ENCODE measurements at places on chromosomes 11 and 22.

DNA sequence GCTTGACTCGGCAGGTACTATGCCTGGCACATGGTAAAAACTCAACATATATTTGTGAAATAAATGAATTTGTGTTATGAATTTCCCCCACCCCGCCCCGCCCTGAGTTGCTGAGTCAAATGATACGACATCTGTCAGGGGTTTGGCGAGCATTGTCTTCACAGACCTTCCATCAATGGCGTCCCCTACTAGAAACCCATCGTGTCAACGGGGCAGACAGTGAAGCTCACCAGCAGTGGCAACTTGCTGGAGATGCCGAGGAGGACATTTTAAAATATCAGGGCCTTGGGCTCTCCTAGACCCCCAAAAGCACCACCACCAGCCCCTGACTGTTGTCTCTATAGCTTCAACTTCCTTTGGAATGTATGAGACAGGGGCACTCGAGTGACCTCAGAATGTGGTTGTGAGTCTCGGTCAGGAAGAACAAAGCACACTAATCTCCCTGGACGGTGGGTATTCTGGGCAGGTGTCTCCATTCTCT is 761 bp upstream of the NXF1 start:
- DNase-seq, result no peak

- DNase-seq, result no peak
These were observed at the start of gene CD3G for GRCh38 chr11:118343981-118344515. Gene CD3G (plus strand): TSS chr11:118344344. CDS start chr11:118344424, 80 bp downstream.

DNA sequence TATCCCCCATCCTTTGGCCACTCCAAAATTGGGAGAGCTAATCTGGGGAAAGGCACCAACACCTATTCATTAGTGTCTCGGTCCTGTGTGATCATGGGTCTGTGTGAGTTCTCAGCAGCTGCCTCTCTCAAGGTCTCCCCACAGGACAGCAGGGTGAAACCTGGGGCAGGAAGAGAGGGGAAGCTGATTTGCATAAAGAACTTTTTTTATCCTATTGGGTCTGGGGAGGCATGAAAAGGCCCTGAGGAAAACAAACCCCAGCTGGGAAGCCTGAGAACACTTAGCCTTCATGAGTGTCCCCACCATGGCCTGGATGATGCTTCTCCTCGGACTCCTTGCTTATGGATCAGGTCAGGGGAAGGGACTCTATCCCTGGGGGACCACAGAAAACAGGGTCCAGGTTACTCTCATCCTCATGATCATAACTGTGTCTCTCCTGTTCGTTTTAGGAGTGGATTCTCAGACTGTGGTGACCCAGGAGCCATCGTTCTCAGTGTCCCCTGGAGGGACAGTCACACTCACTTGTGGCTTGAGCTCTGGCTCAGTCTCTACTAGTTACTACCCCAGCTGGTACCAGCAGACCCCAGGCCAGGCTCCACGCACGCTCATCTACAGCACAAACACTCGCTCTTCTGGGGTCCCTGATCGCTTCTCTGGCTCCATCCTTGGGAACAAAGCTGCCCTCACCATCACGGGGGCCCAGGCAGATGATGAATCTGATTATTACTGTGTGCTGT is 116.0 kb upstream of the TOP3B start:
- no peak for DNase-seq

DNA sequence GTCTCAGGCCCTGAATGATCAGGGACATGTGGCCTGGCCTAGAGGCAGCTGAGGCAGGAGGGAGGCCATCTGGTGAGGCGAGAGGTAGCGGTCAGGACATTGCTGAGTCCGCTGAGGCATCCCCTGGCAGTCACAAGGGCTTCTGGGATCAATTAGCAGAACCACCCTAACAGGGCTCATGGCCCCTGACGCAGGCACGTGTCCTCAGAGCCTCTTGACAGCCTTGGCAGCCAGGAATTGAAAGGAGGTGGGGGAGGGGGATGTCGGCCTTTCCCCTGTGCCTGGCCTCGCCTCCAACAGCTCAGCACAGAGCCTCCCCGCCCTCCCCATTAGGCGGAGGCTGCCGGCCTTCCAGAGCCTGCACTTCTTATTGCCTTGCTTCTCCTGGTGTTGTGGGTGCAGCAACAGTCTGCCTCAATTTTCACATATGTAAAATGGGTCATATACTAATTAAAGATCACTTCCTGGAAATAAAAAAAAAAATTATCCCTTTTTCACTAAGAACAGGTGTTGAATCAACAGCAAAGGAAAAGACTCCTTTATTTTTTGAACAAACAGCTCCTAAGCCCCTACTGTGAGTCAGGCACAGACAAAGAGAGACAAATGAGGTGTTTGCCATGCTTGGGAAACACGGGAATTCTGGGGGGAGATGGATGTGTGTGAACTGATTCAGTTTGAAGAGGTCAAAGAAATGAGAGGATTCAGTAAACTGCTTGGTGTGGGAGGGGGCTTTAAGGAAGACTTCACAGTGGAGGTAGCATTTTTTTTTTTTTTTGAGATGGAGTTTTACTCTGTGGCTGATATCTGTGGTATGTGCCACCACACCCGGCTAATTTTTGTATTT is 55.3 kb downstream of the NFAM1 start:
- peak; percentile 75 for DNase-seq

DNA sequence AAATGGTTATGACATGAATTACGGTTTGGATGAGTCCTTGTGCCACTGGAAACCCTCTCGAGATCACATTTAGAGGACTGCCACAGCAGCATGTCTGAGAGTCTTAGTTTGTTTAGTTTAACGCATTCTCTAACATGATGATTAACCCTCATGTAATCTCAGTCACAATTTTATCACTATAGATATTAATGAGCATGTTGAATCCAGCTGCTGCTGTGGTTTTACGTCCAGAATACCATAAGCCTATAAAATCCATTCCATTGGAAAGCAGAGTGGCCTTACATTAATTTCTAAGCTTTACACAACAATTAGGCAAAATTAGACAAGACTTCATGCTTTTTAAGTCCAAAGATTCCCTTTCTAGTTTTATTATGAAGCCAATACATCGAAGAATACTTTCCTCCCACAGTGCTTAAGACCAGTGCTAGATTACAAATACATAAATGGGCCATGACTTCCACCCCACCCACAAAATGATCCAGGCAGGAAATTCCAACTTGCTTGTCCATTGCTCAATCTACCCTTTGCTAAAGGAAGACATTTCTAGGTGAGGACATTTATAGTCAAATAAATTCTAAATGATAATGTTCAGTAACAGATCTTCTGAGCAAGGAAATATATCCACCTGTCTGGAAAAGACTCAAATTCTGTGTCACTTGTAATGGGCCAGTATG is 3.5 kb upstream of the ELMOD1 start:
- DNase-seq, result no peak

GRCh38 chr11:576811-577610 is 741 bp downstream of the PHRF1 start:
- no peak for DNase-seq

GRCh38 chr22:33854724-33855123 is 65.6 kb downstream of the LARGE1 start:
- DNase-seq, result no peak

DNA sequence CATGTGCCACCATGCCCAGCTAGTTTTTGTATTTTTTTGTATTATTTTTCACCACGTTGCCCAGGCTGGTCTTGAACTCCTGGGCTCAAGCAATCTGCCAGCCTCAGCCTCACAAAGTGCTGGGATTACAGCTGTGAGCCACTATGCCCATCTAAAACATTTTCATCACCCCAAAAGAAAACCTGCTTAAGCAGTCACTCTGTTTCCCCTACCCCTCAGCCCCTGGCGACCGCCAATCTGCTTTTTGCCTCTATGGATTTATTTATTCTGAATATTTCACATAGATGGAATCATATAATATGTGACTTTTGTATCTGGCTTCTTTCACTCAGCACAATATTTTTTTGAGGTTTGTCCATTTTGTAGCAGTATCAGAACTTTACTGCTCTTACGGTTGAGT is 18.6 kb upstream of the P2RY2 start:
- DNase-seq, result no peak

- DNase-seq, result peak; percentile 70
These were observed 239.9 kb upstream of the ZC3H12C start for GRCh38 chr11:109853156-109853776.

DNA sequence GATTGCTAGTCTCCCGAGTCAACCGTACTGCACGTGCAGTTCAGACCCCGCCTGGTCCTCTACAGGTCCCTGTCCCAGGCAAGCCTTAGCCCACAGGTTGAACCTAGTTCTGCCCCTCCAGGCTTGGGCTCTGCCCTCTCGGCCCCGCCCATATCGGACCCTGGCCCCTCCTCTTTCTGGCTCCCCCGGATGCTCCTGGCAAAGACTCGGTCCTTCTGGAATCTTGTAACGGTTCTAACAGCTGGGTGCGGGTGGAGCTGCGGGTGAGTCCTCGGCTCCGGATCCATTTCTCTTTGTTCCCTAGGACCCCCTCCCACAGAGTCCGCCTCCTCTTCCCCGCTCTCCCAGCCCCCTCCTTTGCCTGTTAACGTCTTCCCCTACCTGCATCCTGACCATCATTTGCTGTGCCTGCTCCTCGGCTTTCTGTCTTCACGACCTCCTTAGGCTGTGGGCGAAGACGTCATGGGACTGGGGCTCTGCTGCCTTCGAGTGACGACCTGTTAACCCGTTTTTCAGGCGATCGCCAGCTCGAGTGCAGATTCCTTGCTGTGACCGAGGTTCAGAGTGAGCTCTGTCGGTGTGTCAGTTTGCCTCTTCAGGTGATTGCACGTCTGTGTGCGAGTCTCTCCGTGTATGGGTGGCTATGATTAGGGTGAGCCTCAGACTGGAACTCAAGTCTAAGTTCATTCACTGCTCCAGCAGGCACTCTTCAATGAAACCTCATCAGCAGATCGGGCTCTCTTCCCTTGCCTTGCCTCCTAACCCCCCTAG is at the start of gene DNHD1:
DNHD1 (plus strand) TSS at position 212 of the 771 bp plus-strand sequence. CDS start 936 bp downstream, outside the sequence.
- no peak for DNase-seq

DNA sequence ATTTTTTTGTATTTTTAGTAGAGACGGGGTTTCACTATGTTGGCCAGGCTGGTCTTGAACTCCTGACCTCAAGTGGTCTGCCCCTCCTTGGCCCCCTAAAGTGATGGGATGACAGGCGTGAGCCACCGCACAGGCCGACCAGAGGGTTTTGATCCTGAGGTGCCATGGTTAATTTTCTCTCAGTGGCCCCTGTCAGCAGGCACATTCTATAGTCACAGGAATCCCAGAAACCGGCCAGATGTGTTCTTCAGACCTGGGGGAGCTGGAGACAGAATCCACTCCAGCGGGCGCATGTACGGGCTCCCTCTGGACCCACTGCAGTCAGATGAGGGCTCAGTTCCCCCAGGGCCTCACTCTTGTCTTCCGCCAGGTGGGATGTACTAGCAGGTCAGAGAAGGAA is 17.0 kb downstream of the IGLL1 start:
- no peak for DNase-seq

DNA sequence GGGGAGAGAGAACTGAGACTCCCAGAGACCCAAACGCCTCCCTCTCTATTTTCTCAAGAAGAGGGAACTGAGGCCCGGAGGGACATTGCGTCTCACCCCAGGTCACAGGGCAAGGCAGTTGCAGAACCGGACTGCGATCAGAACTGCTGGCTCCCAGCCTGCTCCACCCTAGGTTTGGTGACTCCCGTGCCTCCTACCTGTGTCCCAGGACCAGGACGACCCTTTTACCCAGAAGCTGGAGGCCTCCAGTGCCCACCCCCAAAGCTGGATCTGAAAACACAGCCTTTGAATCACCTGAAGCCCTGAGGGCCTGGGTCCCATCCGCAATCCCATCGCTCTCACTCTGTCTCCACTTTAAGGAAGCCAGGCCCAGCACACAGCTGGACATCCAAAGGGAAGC is 1.4 kb downstream of the GSTT4 start:
- DNase-seq, result no peak

GRCh38 chr22:29914165-29914564 is 31.2 kb downstream of the MTMR3 start:
- DNase-seq, result peak; percentile 49

- DNase-seq, result peak; percentile 34
These were observed 98.0 kb downstream of the KIF18A start for GRCh38 chr11:28009996-28010395.

DNA sequence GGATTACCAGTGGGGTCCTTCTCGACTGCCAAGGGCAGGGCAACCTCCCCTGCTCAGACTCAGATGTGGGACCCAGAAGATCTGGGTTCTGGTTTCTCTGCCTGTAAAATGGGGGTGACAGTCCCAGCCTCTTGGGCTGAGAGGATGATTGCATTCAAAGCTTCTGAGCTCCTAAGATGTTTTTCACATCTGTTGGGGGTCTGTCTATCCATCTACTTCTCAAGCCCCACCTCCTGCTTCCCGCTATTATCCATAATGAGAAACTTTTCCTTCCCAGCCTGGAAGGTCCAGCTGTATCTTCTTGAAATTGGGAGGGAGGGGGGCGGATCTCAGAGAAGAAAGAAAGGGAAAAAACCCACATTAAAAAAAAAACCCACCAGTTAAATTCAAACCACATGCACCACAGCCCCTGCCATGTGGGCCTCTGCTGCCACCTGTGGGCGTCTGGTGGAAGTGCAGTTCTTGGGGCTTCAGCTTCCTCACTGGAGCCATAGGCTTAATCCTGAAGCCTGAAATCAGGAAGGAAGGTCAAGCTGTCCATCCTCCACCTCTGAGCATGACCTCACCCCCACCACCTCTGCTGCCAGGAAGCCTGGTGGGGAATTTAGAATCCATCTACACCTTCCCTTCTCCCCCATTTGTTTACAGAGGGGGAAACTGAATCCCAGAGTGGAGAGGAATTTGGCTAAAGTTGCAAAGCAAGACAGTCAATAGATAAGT is 27.3 kb downstream of the ARHGEF17 start:
- DNase-seq, result peak; percentile 63

DNA sequence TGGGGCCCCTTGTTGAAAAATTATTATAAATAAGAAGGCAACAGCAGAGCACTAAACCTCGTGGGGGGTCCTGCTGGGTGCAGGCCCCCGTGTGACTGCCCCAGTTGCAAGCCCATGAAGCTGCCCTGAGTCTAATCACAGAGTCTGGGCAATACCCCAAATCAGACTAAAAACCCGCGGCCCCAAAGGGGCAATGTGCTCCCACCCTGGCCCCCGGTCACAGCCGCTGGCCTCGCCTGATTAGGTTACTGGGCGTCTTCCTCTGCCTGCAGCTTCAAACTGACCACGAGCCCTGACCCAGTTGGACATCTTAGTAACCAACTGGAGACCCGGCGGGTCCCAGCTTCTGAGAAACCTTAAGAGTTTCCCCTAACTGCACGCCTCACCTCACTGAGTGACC is 1.6 kb downstream of the CXCR5 start:
- no peak for DNase-seq

GRCh38 chr11:128761339-128761738 is 67.5 kb downstream of the FLI1 start:
- DNase-seq, result no peak

DNA sequence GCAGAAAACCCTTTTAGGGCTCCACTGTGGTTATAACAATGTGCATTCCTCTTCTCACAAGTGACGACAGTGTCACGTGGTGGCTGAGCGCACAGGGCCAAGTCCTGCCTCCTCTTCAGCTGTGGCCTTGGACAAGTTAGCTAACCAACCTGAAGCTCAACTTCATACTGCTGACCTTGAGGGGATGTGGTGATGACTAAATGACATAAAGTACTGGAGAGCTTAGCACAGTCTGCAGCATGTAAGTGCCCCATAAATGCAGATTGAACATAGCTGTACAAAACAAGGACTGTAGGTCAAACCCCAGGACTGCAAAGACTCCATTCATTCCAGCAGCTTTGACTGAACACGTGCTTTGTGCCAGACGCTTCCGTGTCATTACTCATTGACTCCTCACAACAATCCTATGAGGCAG is 20.1 kb upstream of the MRGPRX2 start:
- DNase-seq, result no peak

All from AG09319 (cell line).